Amygdala (tissue), 56 donors: ENCODE measurements at places on chromosomes 4 and X.

- DNase-seq, result no peak
Measured at GRCh38 chr4:7598939-7599790, 164.4 kb upstream of the PSAPL1 start.

- DNase-seq, result no peak
Measured at GRCh38 chr4:105352826-105353225, 121.0 kb downstream of the PPA2 start.

DNA sequence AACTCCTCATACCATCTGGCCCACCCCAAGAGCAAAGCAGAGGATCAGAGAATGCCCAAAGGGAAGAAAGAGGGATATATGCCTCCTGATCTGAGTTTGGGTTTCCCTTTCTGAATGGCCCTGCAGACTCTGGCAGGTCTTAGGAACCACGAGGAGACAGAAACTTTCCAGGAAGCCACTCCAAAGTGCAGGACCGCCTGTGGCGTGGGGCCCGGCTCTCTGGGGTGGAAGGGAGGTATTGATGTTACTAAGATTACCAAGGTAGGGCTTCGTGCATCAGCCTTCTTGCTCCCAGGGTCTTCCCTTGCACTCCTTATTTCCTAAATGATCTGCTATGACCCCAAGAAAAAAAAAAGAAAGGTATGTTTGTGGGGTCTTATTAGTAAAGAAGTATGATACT is 41.9 kb upstream of the SPRY1 start:
- DNase-seq, result no peak

DNA sequence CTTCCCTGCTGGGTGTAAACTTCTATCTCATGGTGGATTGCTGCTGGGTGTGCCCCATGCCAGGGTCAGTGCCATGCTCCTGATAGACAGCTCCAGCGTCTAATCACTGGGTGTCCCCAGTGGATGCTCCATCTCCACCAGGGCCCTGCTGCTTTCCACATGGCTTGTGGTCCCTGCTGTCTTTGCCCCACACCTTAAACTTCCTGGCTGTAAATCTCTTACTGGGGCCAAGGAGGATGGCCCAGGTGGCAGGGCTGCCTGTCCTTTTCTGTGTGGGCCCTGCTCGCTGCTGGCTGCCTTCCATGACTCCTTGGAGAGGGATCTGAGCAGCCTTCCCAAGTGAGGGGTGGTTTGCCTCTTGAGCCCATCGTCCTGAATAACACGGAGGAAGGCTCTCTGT is 51.8 kb downstream of the RGS12 start:
- DNase-seq, result no peak

DNA sequence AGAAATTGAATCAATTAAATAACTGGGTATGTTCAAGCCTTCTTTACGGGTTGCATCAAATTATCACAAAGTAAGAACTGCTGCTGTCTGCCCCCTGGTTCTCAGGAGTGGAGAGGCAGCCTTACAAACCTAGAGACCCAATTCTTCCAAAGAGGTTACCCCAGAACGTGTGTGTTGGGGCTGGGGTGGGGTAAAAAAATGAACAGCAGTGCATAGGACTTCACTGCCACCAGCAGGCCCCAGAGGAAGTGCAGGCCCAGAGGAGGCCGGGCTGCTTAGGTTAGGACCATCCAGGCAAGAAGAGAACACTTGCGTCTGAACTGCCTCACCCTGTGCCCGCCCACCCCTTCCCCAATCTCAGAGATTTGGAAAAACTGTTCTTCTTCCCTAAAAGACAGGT is 1.5 kb upstream of the NWD2 start:
- peak; percentile 25 for DNase-seq

GRCh38 chr4:88725986-88726385 is 28.4 kb upstream of the NAP1L5 start:
- no peak for DNase-seq

DNA sequence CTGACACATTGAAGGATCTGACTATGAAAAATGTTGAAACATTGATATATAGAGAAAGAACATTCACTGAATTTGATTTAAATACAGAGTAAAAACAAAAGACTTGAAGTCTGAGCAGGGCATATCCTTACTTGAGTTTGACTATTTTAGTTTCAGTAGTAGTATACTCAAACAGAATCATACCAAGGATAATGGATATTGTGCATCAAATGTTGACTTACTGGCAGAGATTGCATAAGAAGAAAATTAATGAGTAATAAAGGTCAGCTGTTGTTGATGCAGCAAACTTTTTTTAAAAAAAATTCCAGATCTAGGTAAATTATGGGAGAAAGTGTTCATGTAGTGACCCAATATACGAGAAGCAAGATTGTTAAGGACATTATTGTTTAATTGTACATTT is 94.5 kb upstream of the APOOL start:
- DNase-seq, result no peak

DNA sequence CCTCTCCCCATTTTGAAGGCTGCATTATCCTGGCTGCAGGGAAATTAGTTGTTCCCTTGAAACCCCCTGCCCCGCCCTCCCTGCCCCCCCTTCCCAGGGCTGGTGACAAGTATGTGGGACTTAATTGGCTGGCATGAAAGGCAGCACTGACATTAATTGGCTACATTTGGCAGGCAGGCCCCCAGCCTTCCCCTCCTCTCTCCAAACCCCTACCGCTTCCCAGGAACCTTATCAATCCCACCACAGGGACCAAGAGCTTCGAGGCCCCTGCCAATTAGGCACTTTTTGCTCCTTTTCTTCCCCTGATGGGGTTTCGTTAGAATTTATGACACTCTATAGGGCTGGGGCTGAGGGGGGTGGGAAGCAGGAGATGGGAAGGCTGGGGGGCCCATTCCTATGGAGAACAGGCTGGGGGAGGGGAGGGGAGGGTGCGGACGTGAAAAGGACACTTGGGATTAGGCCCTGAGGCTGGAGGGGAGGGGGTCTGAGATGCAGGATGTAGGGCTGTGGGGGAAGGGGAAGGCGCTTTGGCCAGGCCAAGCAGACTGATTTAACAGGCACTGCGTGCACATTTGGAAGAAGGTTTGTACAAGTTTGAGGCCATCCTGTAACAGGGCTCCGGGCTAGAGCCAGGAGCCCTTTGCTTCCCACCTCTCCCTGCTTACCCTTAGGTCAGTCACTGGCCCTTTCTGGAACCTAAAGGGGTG is 52.2 kb downstream of the EFNB1 start:
- DNase-seq, result no peak

DNA sequence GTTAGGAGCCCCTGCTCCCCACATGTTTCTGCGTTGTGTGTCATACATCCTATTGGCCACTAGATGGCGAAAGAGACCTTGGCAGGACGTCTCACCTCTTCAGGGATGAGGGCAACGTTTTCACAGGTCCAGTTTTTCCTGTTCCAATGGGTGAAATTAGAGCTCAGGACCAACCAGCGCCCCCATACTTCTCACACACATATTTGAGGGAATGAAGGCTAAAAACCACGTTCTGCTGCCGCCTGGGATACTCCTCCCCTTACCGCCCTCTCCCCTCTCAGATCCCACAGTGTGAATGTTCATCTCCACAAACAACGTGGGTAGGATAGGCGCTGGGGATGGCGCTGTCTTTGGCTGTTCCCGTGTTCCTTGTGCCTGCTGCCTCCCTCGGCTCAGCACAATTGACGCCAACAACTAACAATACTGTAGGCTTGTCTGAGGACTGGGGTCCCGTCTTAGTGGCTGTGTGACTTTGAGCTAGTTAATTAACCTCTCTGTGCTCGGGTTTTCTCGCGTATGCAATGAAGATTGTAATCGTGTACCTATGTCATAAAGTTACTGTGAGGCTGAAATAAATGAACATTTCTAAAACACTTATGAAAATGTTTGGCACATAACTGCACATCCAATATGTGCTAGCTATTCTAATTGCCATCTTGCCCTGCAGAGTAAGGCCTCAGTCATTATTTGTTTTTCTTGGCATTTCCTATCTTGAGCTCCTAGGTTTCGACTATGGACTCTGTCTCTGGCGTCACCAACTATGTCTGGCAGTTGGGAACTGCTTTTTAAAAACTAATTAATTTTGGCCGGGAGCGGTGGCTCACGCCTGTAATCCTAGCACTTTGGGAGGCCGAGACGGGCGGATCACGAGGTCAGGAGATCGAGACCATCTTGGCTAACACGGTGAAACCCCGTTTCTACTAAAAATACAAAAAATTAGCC is 181.3 kb upstream of the STK26 start:
- no peak for DNase-seq

GRCh38 chr4:47213106-47213505 is 181.7 kb downstream of the GABRB1 start:
- DNase-seq, result no peak

DNA sequence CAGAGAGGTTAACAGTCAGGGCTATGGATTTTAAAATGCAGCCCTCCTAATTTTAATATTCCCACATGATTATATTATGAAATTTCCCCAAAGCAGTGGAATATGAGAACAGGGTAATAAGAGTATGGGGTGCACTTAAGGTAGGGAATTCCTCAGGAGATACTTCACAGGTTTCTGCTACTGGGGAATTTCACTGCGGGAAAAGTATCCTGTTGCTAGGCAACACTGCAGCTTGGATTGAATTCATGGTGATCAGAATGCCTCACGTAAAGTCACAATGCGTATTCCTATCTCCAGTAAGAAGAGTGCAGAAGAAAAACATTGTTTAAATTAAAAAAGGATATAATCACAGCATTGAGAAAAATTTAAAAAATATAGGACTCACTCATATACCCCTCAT is 398.1 kb upstream of the RPS6KA3 start:
- DNase-seq, result no peak

- DNase-seq, result no peak
Measured at GRCh38 chrX:96843566-96843965, 40.1 kb upstream of the RPA4 start.

DNA sequence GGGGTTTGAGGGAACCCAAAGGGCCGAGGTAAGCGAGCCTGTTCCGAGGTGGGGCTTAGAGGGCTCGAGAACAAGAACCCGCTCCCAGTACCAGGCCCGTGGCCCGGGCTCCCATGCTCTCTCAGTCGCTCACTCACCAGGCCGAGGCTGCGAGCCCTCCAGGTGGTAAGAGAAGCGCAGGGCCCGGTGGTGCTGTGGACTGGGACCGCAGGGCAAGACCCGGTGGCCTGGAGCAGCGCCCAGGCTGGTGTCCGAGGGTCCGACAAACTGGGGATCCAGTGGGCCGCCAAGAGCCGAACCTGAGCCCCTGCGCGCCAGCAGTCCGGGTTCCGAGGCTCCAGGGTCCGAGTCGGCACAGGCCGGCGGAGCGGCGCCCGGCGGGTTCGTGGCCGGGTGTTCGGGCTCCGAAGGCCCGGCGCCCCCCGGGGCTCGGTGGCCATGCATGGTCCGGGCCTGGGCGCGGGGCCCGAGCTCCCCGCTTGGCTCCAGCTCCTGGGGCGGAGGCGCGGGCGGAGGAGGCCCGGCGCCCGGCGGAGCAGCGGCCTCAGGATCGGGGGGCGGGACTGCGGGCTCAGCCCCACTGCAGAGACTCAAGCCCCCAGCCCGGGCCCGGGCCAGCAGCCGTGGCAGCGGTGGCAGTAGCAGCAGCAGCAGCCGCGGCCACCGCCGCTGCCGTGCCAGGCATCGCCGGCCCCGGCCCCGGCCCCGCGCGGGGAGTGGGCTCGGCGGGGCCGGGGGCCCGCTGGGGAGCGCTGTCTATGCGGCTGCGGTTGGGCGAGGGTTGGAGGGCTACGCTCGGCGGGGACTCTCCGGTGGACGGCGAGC is 833 bp downstream of the FGD1 start:
- DNase-seq, result no peak

DNA sequence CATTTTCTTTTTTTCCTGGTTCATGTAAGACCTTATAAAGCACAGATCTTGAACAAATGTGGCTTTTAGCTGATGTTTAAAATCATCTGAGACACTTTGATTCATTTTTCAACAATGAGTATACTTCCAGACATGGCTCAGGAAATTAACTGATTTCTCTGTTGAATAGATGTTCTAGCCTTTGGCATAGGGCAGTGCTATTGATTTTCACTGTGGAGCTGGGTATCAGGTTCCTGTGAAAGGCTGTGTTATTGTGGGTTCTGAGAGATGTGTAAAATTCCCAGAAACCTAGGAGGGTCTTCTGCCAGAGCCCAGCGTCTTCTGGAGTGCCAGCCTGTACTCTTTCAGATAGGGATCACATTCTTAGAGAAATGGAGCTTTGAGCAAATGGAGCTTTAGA is 278.9 kb downstream of the EPHA5 start:
- DNase-seq, result no peak

GRCh38 chr4:20259707-20260106 is 8.0 kb downstream of the SLIT2 start:
- DNase-seq, result no peak

GRCh38 chr4:174702979-174703478 is 126.0 kb downstream of the GLRA3 start:
- DNase-seq, result no peak

- no peak for DNase-seq
Measured at GRCh38 chr4:75639124-75639695, 8.9 kb upstream of the CDKL2 start.

- DNase-seq, result no peak
Measured at GRCh38 chr4:168279556-168279955, 39.0 kb downstream of the DDX60 start.

DNA sequence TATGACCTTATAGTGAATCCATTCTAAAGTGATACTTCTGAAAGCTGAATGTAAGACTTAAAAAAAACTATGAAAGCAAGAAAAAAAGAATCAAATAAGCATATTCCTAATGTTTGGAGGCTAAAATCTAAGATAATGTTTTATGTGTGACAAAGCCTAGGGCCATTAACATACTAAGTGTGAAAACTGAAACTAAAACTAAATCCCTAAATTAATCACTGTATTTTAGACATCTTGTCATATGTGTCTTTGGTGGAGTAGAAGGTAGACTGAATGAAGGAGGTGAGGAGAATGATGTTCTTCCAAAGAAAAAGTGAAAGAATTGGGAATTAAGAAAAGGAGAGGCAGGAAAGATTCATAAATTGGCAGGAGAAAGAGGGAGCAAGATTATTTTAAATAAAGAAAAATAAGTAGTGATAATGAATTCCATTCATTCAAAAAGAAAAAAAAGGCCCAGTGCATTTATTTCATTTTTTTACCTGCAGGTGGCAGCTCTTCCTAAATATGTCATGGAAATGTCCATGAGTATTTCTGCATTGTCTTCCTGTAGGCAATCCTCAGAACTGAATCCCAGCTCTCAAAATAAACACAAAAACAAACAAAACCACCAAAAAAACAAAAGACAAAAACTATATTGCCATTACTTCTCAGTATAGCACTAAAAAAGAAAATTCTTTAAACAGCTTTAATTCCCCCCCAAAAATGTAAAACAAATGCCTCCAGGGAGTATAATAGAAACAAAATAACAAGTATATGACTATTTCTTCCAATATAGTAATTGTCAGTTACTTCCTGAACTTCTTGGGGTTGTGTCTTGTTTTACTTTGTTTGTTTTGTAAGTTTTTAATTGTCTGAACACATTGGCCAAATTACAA is 17.0 kb upstream of the AP1AR start:
- no peak for DNase-seq

- no peak for DNase-seq
Measured at GRCh38 chr4:153433754-153434105, 32.4 kb upstream of the TMEM131L start.
